ENCODE measurements at places on chromosomes 12 and 14.

- no peak for DNase-seq
Measured at GRCh38 chr14:93797536-93797935, 9.3 kb upstream of the PRIMA1 start.

DNA sequence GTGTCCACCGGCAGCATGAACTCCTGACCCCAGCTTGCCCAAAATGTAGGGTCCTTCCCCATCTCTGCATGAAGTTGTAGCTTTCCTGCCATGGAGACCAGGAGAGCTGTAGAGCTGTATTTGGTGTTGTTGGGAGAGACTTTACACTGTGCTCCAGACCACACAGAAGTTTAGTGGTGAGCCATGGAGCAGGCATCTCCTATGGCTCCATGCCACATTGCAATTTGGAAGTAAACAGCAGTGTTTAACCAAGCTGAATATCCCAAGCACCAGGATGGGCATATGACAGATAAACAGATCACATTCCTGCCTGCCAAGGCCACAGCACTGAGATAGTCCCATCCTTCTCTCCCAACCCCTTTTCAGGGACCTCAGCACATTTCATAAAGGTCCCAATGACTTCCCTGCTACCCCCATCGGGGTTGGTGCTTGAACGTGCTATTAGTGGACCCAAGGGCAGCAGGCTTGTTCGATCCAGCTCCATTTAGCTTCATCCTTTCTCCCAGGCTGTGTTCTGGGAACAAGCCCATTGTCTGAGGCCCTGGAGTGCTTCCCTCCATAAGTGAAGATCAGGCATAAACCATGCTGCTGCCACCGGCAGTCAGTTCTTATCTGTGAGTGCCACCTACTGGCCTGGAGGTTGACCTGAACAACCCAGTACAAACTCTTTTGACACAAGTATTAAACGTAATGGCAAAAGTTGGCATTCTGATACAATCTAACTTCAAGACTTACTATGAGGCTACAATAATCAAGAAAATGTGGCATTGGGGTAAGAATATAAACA, 172.3 kb upstream of the ATXN7L3B start:
- DNase-seq, result no peak

- no peak for DNase-seq
Measured at GRCh38 chr12:98438656-98439230, 76.6 kb upstream of the TMPO start.

DNA sequence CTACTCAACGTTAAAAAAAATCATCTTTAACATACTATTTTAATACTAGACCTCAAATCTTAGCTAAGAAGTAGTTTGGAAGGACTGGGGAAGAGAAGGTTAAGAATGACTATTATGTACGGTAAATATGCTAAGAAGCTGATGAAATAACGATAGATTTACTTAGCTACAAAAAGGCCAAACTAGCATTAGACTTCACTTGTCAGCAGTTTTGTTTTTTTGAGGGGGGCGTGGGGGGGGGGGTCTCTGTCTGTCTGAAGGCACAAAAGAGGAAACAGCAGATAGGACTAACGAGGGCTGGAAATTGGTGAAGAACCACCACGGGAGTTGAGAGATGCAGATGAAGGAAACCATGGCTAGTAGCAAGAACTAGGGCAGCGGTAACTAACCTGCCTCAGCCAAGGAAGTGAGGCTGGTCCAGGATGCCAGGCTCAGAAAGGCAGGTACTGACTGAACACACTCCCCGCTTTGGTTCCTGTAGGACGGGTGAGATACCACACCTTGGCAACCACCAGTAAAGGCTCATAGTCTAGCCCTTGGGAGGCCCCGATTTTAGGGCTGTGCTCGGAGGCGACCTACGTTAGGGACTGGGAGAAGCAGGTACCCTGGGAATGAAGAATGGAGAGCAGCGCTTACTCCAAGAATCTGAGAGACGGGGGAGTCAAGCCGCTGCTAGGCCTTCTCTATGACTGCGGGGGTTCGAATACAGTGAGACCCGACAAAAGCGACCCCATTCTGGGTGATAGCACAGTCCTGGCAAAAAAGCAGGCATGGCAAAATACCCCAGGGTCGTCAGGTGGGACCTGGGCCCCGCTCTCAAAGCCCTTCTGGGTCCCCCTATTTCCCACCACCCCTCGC, 675 bp downstream of the NEDD8 start:
- no peak for DNase-seq

DNA sequence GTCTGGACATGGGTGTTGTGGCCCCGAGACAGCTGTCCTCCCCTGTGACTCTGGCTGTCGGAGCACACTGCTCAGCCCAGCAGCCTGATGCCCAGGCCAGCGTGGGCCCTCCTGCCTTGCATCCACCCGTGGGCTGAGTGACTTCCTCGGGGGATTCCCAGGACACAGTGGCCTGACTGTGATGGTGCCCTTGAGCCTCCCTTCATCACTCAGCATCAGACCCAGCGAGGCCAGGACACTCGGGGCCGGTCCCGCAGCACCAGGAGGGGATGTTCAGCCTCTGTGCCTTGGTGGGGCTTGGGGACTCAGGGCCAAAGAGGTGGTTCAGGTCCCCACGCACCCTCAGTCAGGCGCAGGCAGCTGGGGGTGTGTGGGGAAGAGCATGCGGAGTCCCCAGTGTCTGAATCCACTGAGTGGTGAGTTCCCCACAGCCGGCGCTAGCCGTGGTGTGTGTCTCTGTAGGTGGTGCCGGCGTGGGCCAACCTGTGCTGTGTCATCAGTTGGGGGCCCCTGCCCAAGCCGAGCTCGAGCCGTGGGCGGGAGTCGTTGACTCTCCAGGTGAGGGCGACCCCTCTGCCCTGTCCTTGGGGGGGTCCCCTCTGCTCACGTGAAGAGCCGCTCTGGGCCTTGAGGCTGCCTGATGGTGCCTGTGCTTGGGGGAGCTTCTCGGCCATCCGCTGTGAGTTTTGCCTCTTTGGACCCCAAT, 185.8 kb downstream of the ADGRD1 start:
- no peak for DNase-seq

DNA sequence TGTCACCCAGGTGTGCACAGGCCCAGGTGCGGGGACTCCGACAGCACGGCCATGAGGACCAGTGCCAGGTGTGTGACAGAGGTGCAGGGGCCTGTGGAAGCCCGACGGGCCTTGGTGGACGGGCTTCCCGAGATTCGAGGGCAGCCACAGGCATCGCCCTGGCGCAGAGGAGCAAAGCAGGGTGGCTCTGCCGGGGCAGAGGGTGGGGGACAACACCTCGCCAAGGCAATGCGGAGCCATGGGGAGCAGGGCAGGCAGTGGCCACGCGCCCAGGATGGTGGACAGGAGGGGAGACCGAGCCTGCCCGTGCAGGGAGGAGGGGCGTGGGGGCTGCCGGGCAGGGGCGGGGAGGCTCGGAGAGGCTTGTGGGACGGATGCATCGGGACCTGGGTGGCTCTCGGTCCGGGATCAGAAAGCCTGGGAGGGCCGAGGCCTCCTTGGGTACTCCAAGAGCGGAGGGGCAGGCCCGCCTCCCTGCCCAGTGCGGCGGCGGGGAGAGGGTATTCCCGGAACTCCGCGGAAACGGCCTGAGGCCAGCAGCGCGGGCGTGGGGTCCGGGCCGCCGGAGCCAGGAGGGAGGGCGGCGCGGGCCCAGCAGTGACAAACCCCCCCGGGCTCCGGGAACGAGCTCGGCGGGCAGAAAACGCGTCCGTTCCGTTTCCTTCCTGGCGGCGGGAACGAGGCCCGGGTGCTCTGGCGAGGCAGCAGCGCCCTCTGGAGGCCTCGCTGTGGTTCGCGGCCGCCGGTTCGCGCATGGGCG, 1.6 kb downstream of the TMEM121 start:
- no peak for DNase-seq

DNA sequence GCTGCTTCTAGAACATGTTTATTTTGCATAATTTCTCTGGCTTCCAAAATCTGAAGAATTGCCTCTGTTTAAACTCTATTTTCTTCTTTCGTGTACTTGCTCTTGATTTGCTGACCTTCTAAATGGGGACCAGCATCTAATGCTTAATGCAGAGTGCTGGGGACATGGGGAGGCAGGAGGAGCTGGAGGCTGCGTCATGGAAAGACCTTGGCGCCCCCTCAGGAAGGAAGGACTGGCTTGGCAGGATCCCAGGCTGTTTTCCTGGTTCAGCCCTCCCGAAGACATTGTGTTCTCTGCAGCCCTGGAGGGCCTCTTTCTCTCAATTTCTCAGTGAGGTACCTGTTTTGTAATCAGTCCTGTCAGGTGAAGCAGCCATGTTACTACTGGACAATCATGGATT, 5.5 kb downstream of the PRKCH start:
- no peak for DNase-seq

- DNase-seq, result no peak
Measured at GRCh38 chr12:93706824-93707223, 29.6 kb downstream of the CRADD start.

DNA sequence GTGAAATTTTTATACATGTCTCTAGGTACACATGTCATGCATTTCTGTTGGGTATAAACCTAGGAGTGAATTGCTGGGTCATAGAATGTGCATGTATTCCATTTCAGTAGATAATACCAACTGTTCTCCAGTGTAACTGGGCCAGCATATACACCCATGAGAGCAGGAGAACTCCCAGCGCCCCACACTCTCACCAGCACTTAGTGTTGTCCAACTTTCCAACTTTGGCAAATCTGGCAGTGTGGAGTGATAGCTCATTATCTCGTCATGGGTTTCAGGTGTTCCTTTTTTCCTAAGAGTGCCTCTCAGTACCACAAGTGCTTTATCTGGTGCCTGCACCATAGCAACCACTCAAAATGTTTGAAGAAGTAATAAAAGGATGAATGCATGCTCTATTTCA, 40.1 kb downstream of the NGB start:
- no peak for DNase-seq

Data from cortex of kidney (tissue), 1 donor.